NCI-H774 (cell line): ENCODE measurements at places on chromosomes 2 and 18.

DNA sequence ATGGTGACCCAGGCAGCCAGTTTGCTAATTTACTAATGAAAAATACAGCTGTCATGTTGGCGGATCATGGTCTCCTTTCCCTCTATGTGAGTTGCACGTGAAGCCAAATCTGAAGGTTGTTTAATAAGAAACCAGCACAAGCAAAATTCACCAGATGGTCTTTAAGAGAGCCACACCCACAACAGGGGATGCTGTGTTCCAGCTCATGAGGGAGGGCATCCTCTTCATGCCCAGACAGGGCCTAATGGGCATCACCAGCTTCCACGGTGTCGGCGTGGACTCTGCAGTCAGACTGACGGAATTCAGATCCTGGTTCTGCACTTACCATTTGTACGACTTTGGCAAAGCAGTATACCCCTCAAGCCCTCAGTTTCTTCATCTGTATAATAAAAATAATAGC lies 39.9 kb downstream of the TMEM247 start:
- DNase-seq = no peak

- no peak for DNase-seq
Measured at GRCh38 chr2:84653302-84653701, 137.0 kb downstream of the DNAH6 start.

DNA sequence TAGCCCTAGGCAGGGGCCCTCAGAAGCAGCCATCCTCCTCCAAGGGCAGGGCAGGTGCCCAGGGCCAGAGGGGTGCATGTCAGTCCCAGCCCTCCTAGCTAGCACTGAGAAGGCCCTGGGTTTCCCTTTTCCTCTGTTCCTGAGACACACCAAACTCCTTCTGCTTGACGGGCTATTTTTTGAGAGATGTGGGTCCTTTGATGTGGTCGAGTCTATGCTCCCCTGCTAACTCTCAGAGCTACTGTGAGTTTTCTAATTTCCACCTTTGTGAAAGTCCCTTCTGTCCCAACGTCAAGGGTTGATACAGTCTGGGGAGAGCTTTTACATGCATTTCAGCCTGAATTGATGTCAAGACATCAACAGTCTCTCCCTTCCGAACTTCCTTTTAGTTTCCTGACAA lies 51.4 kb downstream of the TRPM8 start:
- DNase-seq = no peak

DNA sequence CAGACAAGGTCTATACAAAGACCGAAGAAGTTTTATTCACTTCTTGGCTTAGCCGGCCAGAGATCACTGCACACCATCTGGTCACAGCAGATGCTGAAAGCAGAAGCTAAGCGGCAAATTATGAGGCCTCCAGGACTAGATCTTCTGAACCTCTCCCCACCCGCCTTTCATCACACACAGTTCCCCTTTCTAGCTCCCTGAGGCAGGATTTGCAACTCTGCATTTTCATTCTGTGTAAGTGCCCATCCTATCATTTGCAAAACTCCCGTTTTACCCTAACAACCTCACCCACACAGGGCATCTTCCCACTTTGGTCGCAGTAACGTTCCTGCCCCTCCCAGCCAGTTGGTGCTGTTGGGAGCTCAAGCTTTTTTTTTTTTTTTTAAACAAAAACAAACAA lies 3.1 kb upstream of the MOB1A start:
- no peak for DNase-seq

DNA sequence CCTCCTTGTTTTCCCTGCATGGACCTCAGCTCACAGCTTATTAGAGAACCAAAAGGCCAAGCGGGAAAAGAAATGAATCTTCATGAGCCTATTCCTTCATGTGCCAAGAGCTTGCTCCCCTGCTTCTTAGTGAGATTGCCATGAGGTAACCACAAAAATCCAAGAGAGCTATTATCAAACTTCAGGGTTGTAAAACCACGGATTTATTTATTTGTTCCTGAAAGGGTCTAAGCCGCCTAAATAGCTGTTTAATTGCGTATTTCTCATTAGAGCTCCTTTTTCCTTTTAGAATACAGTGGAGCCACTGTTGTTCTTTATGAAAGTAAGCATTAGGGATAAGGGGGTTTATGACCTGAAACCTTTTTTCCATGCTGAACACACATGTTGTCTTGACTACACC lies 58.0 kb downstream of the SRD5A2 start:
- no peak for DNase-seq

DNA sequence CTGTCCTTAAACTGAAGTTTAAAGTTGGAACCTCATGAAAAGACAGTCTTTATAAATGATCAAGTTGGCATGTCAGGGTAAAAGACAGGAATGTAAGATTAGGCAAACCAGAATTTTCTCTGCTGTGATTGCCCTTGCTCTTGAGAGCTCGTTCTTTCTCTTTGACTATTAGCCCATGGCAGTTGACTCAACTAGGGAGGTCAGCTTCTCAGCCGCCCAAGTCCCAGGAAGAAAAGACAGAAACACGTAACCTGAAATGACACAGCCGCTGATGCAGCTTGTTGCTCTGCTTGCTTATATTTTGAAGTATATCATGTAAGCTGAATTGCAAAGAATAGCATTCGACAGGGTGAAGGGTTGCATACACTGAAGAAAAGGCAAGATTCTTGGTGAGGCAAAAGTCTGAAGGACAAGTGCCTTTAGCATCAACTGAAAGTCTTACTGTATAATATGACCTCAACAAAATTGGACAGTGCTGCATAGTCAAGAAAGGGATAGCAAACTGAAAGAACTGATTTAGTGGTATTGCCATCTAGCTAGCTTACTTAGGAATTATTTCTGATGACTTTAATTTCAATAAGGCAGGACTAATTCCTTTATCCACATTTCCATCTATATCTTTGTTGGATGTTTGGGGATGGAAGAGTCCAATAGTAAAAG lies 54.7 kb downstream of the ARHGAP15 start:
- no peak for DNase-seq

GRCh38 chr18:65260030-65260429 lies 490.8 kb upstream of the CDH7 start:
- DNase-seq = no peak

DNA sequence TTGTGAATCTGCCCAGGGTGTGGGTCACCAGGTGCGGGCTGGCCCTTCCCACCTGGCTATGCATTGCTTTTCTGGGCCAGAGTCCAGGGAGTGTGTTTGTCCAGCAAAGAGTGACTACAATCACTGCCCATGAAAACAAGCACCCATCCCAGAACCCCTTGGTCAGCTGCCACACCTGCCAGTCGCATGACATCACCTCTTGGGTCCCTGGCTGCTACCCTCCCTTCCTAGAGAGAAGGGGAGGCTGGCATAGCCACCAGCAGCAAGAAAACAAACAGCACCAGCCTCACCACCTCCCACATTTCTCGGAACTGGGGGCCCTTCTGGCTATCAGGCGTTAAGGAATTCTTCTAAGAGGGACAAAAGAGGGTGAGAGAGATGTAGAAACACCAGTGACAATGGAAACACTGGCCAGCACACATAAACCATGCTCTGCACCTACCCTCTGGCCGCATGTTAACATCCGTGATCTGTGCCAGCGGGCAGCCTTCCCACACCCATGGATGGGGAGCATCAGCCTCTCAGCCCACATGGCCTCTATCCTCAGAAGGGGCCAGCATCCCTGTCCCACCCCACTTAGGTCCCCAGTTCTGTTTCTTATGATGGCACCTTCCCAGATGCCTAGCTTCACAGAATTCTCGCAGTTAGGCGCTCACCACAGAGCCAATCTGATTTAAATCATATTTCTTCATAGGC lies 109.7 kb upstream of the GLI2 start:
- peak; percentile 94 for DNase-seq

DNA sequence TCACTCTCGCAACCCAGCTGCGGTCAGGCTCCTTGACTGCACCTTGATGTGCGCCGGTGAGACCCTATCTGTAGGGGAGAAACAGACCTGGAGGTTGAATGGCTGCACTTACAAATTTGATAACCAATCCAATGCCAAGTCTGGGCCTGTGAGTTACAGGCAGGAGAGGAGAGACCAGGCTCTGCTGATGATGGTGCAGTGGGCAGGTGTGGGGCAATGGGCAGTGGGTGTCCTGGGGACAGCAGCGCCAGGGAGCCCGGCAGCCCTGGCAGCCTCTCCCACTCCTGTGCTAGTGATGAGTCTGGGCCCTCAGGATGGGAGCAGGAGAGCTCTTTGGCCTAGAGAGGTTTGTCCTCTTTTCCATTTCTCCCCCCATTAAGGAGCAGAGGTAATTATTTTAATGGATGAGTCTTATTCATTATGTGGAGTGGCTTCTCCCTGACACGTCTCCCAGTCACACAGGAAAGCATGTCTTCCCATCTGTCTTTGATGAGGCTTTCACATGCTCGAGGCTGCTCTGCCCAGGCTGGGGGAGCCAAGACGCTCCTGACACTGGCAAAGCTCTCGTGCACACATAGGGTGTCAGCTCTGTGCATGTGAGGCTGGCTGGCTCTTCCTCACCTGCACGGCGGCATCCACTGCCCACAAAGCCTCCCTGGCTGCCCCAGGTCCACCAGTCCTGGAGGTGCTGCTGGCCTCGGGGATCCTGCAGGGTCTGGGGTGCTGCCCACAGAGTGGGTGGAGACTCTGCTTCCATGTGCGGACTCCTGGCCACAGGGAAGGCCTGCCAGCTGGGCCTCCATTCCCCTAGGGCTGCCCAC lies 10.0 kb upstream of the ALLC start:
- DNase-seq = no peak

DNA sequence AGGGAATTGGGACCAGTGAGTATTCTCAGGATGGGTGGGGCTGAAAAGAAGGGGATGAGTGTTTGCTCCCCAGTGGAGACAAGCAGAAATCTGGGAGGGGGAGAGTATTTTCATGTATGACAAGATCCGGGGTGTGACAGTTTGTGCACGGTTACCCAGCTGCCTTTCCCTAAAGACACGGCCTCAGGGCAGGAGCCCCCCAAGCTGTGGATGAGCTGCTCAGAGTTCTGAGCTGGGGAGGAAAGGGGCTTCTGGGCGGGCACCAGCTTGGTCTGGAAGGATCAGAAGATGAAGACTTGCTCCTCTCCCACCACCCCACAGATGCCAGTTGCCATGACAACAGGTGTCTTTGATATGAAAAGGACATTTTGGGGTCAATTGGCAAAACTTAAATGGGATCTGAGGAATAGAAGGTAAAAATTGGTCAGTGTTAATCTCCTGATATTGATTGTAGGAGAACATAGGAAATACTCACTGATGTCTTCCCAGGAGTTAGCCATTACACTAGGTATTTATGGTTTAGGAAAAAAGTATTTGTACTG lies 29.2 kb downstream of the ZCCHC2 start:
- no peak for DNase-seq

DNA sequence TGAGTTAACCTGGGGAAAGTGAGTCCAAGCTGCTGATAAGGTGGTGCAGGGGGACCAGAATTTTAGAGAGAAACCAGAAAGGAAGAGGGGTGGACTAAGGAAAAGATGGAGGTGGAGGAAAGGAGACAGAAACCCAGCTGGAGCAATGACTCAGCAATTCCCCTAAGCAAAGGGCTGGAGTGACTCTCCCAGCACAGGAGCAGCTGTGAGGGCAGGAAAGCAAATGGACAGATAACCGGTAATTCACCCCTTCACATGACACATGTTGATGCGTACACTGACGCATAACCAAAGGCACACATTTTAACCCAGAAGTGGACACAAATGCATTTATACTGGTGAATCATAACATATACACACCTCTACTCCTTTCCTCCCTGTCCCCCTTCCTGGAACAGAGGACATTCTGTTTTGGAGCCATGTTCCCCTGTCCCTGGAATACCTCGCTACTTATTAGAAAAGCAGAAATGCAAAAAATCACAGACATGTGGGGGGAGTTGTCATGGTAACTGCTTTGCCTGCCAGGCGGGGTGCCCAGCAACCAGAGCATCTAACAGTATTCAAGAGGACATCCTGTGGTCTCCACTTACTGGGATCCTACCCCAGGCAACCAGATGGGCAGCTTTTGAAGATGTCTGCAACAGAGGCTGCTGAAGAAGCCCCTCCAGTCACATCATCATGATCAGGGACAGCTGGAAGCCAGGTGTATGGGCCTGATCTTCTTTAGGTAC lies 4.7 kb downstream of the CDK5R2 start:
- peak; percentile 60 for DNase-seq

DNA sequence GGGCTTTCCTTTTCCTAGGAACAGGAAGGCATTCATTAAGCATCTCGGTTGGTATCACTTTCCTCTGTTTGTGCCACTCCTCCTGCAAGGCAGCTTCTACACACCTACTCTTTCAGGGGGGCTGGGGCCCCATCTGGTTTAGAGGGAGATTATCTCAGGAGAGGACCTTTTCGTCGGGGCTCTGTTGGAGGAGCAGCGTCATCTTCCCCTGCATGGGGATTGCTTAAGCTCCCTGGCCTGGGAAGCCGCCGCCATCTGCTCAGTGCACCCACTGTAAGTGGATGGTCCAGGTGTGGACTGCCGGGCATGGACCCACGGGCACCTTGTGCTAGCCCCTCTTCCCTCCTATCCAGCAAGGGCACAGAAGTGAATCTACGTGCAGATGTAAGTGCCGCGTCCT lies 355.3 kb upstream of the SMIM21 start:
- no peak for DNase-seq

DNA sequence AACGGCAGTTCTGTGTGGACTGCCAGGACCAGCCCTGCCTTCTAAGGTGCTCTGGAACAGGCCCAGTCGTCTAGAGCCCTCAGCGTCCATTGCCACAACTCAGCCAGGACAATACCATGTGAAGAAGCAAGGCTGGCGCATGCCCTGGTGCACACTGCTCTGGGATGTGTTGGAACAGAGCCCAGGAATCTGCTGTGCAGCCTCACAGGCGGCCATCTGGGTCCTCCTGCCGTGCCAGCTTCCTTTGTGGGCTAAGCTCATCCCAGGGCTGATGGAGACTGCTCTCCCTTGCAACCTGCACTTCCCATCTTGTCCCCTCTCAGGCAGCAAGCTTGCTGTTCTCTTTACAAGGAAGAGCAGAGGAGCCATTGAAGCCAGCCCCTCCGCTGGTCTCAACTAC lies 246.4 kb upstream of the PXDN start:
- no peak for DNase-seq

DNA sequence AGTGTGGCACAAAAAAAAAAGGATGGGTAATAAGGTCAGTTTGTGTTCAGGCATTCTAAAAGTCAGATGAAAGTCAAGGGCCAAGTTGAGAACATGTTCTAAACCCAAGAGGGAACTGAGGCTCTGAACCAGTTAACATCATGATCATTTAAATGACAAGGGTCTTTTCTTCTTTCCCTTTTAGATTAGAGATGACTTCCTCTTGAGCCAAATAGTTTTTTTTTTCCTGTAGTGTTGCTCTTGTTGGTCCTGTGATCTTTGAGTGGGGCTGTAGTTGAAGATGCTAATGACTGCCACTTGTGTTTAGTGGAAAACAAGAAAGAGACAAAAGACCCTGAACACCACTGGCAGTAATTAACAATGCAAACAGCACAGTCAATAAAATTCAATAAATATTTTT lies 482.7 kb upstream of the SYT4 start:
- DNase-seq = no peak

- DNase-seq = no peak
Measured at GRCh38 chr2:110740747-110741349, 8.5 kb downstream of the ACOXL start.
